Osteoblast (primary cell): ENCODE measurements at places on chromosomes 1 and 21. TPM values are rescaled to one million over a fixed set of nuclear protein-coding genes. Genes with fewer than 3 reads are reported as not detected.
A peak's percentile ranks its signal among the peaks of the same experiment; 100 is the strongest.

The VSIG8 gene
- not detected in 2 replicates for total RNA-seq

The AIRE gene
- total RNA-seq = not detected in 2 replicates

The GABRD gene
- not detected in 2 replicates for total RNA-seq

The KRTAP10-3 gene
- not detected in 2 replicates for total RNA-seq

The RHD gene
- total RNA-seq = not detected in 2 replicates

The C1orf185 gene
- not detected in 2 replicates for total RNA-seq

The AGO1 gene
- 20.6 and 21.8 TPM in 2 replicates for total RNA-seq

The MAP1LC3C gene
- total RNA-seq = under 0.01 and 0.29 TPM in 2 replicates

The TSACC gene
- 0.36 TPM in 1 of 2 replicates, not detected in the other for total RNA-seq

The DNAJC28 gene
- 3.2 and 4.0 TPM in 2 replicates for total RNA-seq

The TNFSF18 gene
- 0.29 and 0.36 TPM in 2 replicates for total RNA-seq

The RAB25 gene
- total RNA-seq = not detected in 2 replicates

- no peak for DNase-seq
These were observed 447.6 kb upstream of the PRMT6 start for GRCh38 chr1:106608841-106609240.

DNA sequence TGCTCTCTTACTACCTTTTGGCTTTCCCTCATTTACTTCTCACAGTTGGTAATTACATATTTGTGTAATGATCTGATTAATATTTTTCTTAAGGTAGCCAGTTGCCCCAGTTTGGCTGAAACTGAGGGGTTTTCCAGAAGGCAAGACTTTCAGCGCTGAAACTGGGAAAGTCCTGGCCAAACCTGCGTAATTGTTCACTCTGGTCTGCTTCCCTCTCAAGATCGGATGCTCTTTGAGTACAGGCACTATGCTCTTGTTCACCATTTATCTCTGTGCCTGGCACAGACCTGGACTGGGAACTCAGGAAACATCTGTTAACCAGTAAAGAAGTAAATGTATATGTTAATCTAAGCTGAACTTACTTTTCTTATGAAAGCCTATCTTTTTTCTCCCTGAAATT lies 209.6 kb upstream of the HOOK1 start:
- DNase-seq = peak; percentile 27

GRCh38 chr1:212937034-212937433 lies 13.3 kb upstream of the VASH2 start:
- DNase-seq = no peak

DNA sequence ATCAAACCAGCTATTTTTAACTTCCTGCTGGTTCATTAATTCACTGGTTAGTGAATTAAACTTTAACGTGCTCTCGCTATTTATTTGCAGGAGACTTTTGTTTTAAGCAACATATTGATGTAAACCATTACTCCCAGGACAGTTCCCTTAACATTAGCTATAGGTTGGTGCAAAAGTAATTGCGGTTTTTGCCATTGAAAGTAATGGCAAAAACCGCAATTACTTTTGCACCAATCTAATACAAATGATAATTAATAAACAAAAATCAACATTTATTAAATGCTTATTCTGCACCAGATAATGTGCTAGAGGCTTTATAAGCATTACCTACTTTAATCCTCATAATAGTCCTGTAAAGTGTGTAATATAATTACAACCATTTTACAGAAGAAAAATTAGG lies 176.5 kb downstream of the NPHP4 start:
- DNase-seq = no peak

GRCh38 chr1:226653311-226653921 lies 85.7 kb downstream of the ITPKB start:
- DNase-seq = no peak

DNA sequence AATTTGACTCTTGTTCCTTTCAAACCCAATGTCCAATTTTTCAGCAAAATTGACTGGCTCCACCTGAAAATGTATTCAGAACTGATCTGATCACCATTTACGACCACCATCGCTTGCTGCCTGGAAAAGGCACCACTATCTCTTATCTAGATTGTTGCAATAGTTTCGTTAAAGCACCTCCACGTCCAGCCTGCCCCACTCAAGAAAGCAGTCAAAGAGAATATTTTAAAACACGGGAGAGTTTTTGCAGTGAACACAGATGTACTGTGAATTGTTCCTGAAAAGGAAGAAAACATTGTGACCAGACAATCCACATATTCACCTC lies 4.0 kb upstream of the OR11L1 start:
- DNase-seq = no peak

GRCh38 chr1:185401019-185401418 lies 84.0 kb upstream of the IVNS1ABP start:
- peak; percentile 48 for DNase-seq

GRCh38 chr1:6918925-6919511 lies 133.8 kb downstream of the CAMTA1 start:
- no peak for DNase-seq

DNA sequence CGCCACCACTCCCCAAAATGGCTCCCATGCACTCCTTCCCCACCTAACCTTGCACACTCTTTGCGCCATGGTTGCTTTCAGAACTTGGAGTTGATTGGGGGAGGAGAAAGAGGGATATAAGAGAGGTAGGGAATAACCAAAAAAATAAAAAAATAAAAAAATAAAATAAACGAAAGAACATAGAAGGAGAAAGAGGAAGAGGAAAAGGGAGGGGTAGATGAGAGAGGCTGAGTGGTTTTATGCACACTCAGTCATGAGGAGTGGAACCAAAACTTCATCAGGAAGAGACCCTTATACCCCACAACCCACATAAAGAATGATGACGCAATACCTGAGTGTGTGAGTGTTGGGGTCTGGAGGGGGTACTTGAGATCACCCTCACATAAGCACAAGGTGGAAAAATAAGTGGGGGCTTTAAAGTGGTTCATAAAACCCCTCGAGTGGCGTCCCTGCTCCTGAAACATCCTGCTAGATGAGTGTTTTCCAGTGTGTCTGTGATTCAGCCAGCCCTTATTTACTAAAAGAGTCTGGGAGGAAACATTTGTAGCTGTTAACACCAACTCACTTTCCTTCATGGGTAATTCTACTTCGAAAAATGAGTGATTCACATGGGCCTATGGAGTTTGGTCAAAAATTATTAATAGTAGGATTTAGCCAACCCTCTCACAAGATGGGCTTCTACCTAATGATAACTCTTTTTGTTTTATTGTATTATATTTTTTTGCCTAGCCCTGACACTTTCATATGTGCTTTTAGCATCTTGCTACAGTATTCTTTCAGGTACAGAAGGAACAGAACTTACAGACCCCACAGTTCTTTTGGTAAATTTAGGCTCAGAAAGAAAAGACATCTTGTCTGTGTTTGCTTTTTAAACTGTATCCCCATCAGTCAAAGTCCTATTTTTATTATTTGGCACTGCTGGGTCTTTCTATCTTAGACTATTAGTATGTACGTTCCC lies 5.2 kb downstream of the SLAMF1 start:
- no peak for DNase-seq

DNA sequence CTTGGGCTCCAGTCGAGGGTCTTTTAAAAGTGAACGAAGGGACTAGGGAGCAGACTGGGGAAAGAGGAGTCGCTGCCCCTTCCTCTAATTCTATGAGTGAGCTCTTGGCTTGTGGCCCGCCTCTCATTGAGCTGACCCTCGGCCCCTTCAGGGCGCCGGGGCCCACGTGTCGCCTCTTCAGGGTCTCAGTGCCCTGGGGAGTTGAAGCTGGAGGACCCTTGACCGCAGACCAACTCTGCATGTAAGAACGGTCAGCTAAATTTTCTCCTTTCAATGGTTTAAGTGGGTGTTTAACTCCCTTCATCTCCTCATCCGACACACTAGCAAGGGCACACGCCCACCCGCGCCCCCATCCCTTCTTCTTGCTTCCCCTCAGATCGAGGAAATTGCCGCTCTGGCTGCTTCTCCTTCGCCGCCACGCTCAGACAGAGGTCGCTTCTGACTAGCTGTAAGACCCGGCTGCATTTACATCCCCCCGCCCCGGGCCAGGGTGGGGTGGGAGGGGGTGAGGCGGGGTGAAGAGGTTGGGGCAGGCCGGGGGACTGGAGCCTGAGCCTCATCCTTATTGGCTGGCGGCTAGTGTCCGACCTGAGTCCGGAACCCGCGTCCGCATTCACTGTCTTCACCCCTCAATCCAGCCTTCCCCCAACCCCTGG lies 10.9 kb downstream of the NR5A2 start:
- DNase-seq = no peak

DNA sequence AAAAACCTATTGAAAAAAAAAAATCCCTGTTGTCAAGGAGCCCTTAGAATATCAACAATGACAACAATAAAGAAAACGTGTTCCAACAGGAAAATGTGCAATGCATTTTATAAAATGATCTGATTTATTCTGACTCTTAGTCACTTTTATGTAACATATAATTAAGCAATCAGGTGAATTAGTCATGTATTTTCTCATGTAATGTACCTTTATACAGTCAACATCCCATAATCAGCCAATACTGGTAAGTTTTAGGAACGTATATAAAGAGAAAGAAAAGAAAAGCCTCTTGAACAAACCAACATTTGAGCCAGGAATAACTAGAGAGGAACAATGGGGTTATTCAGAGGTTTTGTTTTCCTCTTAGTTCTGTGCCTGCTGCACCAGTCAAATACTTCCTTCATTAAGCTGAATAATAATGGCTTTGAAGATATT lies at the start of gene CLCA4:
CLCA4 (plus strand) TSS at position 292 of the 435 bp plus-strand sequence; CDS start at position 334, 42 bp downstream.
- no peak for DNase-seq

- DNase-seq = no peak
These were observed 7.1 kb downstream of the GLUL start for GRCh38 chr1:182384387-182384960.

DNA sequence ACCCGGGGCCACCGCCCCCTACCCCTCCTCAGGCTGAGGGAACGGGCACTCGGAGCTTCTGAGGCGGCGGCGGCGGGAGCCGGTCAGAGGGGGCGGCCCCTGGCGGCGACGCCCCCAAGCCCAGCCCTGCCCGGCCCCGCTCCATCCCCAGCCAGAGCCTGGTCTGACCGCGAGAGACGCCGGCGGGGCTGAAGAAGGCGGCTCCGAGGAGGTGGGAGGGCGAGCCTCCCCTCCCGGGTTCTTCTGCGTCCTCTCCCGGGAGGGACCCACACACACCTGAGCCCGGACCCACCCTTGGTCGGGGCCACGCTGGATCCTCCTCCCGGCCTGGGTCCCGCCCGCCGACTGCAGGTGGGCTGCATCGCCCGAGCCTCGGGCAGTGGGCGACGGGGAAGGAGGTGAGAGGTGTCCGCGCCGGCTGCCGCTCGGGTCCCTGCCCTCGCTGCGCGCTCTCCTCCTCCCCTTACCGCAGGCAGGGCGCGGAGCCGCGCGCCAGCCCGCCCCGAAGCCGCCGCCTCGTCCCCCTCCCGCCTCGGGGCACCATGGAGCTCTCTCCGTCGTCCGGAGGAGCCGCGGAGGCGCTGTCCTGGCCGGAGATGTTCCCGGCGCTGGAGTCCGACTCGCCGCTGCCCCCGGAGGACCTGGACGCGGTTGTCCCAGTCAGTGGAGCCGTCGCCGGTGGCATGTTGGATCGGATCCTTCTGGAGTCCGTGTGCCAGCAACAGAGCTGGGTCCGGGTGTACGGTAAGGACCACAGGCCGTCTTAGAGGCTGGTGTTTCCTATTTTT lies at the start of gene RASAL2:
RASAL2 (plus strand) TSS at position 154 of the 788 bp plus-strand sequence; CDS start at position 543, 389 bp downstream.
- peak; percentile 94 for DNase-seq

DNA sequence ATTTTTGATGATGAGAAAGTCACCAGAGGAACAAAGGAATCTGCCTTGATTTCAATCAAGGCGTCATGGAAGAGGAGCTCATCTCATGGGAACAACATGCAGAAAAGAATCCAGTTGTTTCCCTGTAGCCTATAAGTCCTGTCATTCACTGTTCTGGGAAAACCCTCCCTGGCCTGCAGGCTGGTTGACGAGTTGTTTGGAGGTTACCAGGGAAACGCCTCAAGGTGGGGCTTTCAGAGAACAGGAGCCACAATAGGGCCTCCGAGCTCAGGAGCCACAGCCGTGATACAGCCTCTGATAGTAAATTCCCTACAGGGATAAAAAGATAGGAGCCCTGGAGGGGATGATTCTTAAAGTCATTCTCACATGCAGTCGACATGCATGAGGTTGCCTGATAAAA lies 135.2 kb downstream of the PSMG1 start:
- DNase-seq = no peak

DNA sequence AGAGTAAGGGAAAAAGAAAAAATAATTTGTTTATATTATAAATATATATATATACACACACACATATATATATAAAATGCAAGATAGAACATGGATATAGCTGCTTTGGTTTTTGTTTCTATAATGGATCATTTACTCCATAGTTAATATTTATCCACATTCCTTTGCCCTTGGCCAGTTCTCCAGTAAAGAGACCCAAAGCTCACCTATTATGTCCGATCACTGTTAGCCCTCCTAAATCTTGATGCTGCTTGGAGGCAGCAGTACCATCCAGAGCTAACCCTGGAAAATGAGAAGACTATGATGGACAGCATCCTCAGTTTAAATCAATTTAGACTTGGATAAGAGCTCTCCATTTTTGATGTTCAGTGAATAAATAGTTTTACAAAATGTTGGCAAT lies 407.7 kb downstream of the PLPP3 start:
- no peak for DNase-seq

DNA sequence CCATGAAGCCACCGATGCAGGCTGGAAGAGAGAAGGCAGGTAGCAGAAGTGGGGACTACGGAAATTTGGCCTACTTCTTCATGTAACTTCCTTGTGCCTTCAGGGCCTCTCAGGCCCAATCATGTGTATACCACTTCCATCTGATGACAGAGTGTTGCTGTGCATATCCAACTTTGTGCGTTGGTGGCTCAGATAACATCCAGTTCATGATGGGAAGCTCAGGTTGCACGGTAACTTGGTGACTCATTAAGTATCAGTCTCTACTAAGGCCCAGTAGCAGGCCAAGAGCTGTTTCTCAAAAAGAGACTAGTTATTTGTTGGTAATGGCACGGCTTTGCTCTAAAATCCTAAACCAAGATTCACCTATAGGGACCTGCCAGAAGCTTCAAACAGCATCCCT lies 117.6 kb downstream of the LTN1 start:
- no peak for DNase-seq

- no peak for DNase-seq
These were observed 4.9 kb downstream of the RASSF5 start for GRCh38 chr1:206512058-206512850.

- DNase-seq = no peak
These were observed 22.9 kb downstream of the PTPRU start for GRCh38 chr1:29258976-29259801.

GRCh38 chr1:61343734-61344420 lies 261.5 kb downstream of the NFIA start:
- DNase-seq = no peak

GRCh38 chr1:11253226-11253625 lies 9.1 kb downstream of the MTOR start:
- peak; percentile 51 for DNase-seq
